ENCODE measurements at places on chromosomes 7 and 10. TPM values are rescaled to one million over a fixed set of nuclear protein-coding genes. Genes with fewer than 3 reads are reported as not detected.

Gene MMD2
- total RNA-seq: not detected

Gene STAG3
- 0.46 TPM for total RNA-seq

Gene PRLHR
- total RNA-seq: not detected

Gene ZFYVE27
- total RNA-seq: 23.9 TPM

Gene OR6V1
- not detected for total RNA-seq

Gene CTAGE15
- total RNA-seq: 0.07 TPM

Gene CYP3A4
- not detected for total RNA-seq

- H3K4me1 ChIP-seq: no peaks in the 10 kb centered on the region
- H3K4me3 ChIP-seq: no peak overlapping the region
- no peak for DNase-seq
- no peak overlapping the region for H3K27ac ChIP-seq
- H3K36me3 ChIP-seq: no peaks in the 10 kb centered on the region
Measured at GRCh38 chr10:25758041-25758457, 176.0 kb upstream of the MYO3A start.

DNA sequence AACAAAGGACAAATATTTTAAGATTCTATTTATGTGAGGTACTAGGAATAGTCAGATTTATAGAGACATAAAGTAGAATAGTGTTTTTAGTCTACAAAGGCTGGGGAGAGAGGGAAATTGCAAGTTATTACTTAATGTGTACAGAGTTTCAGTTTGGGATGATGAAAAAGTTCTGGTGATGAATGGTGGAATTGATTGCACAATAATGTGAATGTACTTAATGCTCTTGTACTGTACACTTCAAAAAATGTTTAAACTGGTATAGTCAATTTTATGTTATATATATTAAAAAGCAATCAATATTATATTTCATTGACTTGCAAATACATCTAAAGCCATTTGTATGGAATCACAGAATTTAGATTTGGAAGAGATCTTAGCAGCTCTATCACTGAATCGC is 213.4 kb downstream of the PPP1R3A start:
- no peak overlapping the region for H3K4me3 ChIP-seq
- H3K27me3 ChIP-seq: no peaks in the 10 kb centered on the region
- no peaks in the 10 kb centered on the region for H3K36me3 ChIP-seq
- no peak for DNase-seq

DNA sequence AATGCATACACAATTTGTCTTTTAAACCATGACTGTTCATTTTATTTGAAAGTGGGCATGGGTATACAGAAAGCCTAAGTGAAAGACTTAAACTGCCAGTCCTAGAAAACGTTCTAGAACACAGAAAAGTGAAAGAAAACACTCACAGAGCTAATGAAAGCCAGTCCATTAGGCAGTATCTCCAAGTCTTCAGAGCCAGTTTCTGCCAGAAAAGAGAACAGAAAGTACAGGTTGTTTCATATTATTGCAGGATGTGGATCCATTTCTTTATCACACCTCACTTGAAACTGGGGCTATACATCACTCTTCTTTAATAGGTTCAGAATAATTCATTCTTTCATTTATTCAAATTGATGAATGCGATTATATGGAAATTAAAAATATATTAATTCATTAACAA is 7.7 kb downstream of the PON1 start:
- no peak overlapping the region for H3K27ac ChIP-seq
- DNase-seq: no peak
- H3K4me1 ChIP-seq: no peaks in the 10 kb centered on the region
- no peaks in the 10 kb centered on the region for H3K27me3 ChIP-seq
- no peak overlapping the region for H3K4me3 ChIP-seq
- no peaks in the 10 kb centered on the region for H3K36me3 ChIP-seq

DNA sequence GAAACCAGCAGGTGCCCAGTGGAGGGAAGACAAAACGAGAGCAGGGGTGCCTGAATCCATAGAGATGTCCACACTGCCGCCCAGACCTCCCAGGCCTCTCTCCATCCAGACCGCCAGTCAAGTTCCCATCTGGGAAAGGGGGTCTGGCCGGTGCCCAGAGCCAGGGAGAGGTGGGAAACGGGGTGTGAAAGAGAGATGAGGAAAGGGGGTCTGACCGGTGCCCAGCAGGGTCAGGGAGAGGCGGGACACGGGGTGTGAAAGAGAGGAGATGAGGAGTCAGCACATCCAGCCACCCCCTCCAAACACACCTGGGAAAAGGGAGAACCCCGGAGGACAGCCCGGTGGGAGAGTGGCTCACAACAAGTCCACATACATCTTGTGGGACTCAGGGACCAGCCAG is 185.8 kb downstream of the PTPRN2 start:
- no peaks in the 10 kb centered on the region for H3K27me3 ChIP-seq
- no peak for DNase-seq
- no peaks in the 10 kb centered on the region for H3K4me1 ChIP-seq
- H3K36me3 ChIP-seq: peaks cover 4% of the 10 kb centered on the region

GRCh38 chr10:88107296-88108097 is 244.1 kb downstream of the PTEN start:
- H3K4me1 ChIP-seq: peaks cover 41% of the 10 kb centered on the region
- H3K27ac ChIP-seq: no peak overlapping the region

GRCh38 chr7:48089046-48090003 is at the start of gene UPP1:
TSS of gene UPP1 (plus strand) at chr7:48089265. CDS start at chr7:48094784, 5,519 bp downstream.
- DNase-seq: no peak
- H3K36me3 ChIP-seq: peaks cover 23% of the 10 kb centered on the region
- peaks cover 5% of the 10 kb centered on the region for H3K27me3 ChIP-seq
- peaks cover 80% of the 10 kb centered on the region for H3K4me1 ChIP-seq
- H3K27ac ChIP-seq: peak within 1 kb of the TSS; percentile 95

- no peak overlapping the region for H3K4me3 ChIP-seq
- no peak for DNase-seq
- H3K27ac ChIP-seq: no peak overlapping the region
- no peaks in the 10 kb centered on the region for H3K36me3 ChIP-seq
- peaks cover 29% of the 10 kb centered on the region for H3K27me3 ChIP-seq
Measured at GRCh38 chr10:42950606-42951485, 126.0 kb upstream of the RET start.

GRCh38 chr7:70733090-70733489 is 398.9 kb upstream of the GALNT17 start:
- H3K27me3 ChIP-seq: no peaks in the 10 kb centered on the region
- H3K36me3 ChIP-seq: no peaks in the 10 kb centered on the region
- no peak overlapping the region for H3K4me3 ChIP-seq
- H3K27ac ChIP-seq: no peak overlapping the region
- no peaks in the 10 kb centered on the region for H3K4me1 ChIP-seq
- DNase-seq: no peak

GRCh38 chr10:124598773-124599587 is 137.4 kb downstream of the LHPP start:
- no peak overlapping the region for H3K4me3 ChIP-seq
- DNase-seq: no peak
- no peaks in the 10 kb centered on the region for H3K4me1 ChIP-seq
- peaks cover 7% of the 10 kb centered on the region for H3K36me3 ChIP-seq
